Naive thymus-derived CD4-positive, alpha-beta T cell (primary cell): ENCODE measurements at places on chromosomes 12 and 14. TPM values are rescaled to one million over a fixed set of nuclear protein-coding genes. Genes with fewer than 3 reads are reported as not detected.

GZMB gene
- total RNA-seq, result 82.3 TPM

- DNase-seq, result no peak
Observed at GRCh38 chr12:130128790-130129735, 33.2 kb upstream of the FZD10 start.

GRCh38 chr12:57090924-57091637, 2.2 kb downstream of the NAB2 start:
- no peak for DNase-seq

TAS2R30 gene
- total RNA-seq, result 4.3 and 4.5 TPM in 2 replicates

PAWR gene
- 1.8 TPM for total RNA-seq

DDN gene
- 0.71 TPM for total RNA-seq

GRCh38 chr14:96194657-96195431, 9.8 kb upstream of the BDKRB2 start:
- DNase-seq, result no peak

GRCh38 chr12:103773109-103773910, 67.7 kb downstream of the NT5DC3 start:
- DNase-seq, result no peak

- no peak for DNase-seq
Observed at GRCh38 chr14:57485635-57486034, 8.0 kb downstream of the CCDC198 start.

GRCh38 chr14:100771121-100771800, 44.6 kb downstream of the DLK1 start:
- DNase-seq, result no peak

GRCh38 chr14:68491793-68492192, 301.1 kb downstream of the ZFP36L1 start:
- no peak for DNase-seq

DNA sequence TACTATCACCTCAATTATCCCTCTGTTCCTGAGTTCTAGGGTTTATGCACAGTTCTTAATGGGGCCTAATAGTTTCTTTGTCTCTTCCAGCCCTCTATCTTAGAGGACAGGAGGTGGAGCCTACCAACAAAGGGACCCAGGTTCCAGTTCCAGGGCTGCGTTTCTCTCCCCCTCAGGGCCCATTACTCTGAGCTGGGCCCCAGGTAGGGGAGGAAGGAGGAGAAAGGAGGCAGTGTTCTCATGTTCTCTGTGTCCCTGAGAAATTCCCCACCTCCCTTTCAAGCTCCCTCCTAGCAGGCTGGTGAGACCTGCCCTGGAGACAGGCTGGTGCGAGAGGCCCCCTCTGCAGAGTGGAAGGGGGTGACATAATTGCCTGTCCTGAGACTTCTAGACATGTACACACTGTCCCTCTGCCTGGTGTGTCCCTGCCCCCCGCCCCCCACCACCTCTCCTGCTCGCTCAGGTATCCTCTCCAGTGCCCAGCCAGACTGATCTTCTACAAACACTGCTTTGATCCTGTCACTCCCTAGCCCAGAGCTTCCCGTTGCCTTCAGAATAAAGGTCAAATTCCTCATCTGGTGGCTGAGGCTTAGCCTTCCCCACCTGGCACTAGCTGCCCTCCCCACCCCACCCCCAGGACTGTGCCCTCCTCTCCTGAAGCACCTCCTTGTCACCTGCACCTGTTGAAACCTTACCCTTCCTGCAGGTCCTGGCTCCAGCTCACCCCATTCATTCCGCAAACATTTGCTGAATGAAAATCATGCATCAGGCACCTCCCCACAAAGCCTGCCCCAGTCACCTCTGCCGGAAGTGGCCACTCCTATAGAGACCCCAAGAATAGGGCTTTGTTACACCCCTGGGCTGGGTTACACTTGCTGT, 21.1 kb upstream of the KRT8 start:
- no peak for DNase-seq

GRCh38 chr14:93002851-93003298, 79.9 kb downstream of the CHGA start:
- no peak for DNase-seq

DNA sequence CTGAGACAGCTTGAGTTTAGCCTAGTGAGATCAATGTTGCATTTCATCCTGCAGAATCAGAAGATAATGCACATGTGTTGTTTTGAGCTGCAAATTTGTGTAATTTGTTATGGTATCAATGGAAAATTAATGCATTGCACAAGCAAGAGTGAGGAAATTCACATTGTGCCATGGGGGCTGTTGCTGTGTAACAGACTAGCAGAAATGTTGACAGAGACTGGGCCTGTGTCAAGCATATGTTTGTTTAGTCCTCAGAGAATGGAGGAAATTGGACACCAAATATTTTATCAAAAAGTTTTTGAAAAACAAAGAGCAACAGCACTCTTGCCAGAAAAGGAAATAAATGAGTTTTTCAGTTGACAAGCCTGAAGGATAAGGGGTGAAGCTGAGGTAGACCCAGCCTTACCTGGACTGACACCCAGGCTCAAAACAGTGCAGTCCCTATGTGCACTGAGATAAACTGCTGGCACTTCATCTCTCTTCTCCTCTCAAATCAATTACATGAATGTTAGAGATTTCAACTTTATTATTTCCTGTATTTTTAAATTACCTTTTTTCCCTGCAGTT, 1150.0 kb downstream of the FSCB start:
- DNase-seq, result no peak

DNA sequence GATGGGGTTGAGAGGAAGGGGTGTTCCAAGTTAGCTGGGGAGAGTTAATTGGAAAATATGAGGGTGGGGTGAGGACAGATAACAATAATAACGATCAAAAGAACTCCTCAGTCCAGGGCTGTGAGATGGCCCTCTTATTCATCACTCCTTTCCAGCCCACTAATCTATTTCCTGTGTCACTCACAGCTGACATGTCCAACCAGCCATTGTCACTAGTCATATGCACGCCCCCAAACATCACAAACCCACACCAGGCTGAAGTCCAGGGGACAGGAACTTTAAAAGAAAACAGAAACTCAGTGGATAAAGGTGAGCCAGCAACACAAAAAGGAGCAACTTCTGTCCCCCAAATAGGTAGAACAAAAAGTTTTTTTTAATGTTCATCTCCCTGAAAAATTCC, 911 bp downstream of the CALCOCO1 start:
- DNase-seq, result no peak

DNA sequence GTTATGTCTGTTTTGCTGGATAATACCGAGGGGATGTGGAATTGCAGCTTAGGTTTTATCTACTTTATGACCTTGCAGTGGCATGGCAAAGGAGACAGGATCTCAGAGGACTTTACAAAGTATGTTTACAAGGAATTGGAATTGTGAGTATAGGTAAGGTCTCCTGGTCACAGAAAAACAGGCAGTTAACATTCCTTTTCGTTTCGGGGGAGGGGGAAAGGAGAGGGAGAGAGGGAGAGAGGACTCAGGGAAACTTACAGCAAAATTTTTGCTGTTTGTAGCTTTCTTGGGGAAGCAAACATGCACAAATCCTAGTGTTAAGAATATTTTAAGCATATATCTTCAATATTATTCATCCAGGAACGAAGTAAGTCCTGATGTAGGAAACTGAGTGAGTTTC, 590.5 kb upstream of the LRFN5 start:
- no peak for DNase-seq

- DNase-seq, result no peak
Observed at GRCh38 chr12:55755246-55755645, 12.3 kb downstream of the GDF11 start.
